ENCODE measurements at places on chromosomes 3 and 15. TPM values are rescaled to one million over a fixed set of nuclear protein-coding genes. Genes with fewer than 3 reads are reported as not detected.

GRCh38 chr3:69745505-69745904 is 6.2 kb downstream of the MITF start:
- H3K27ac ChIP-seq: no peak overlapping the region
- H3K4me1 ChIP-seq: no peaks in the 10 kb centered on the region
- no peaks in the 10 kb centered on the region for H3K36me3 ChIP-seq
- H3K4me3 ChIP-seq: no peak overlapping the region

DNA sequence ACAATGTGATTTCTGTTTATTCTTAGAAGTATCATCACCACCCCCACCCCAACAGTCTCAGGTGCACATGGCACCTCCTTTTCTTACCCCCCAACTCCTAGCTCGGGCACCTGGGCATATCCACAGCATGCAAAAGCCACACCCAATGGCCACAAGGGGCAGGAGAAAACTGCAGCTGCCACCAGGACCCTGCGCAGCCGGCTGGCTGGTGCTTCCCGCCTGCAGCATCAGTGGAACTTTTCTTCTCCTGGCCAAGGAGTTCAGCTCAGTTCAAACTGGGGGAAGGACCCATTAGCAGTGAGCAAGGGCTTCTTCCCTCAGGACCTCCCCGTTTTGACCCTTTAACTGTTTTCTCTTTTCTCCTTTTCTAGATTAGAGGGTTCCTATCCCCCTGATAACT is 44.8 kb downstream of the TM4SF18 start:
- H3K4me1 ChIP-seq: no peaks in the 10 kb centered on the region
- H3K4me3 ChIP-seq: no peak overlapping the region
- no peaks in the 10 kb centered on the region for H3K27me3 ChIP-seq
- H3K36me3 ChIP-seq: no peaks in the 10 kb centered on the region
- no peak for DNase-seq

- H3K27me3 ChIP-seq: peaks cover 2% of the 10 kb centered on the region
- no peaks in the 10 kb centered on the region for H3K4me1 ChIP-seq
- H3K36me3 ChIP-seq: no peaks in the 10 kb centered on the region
- no peak overlapping the region for H3K4me3 ChIP-seq
- no peak for DNase-seq
- no peak overlapping the region for H3K27ac ChIP-seq
Observed at GRCh38 chr3:133230195-133230594, 169.7 kb upstream of the BFSP2 start.

DNA sequence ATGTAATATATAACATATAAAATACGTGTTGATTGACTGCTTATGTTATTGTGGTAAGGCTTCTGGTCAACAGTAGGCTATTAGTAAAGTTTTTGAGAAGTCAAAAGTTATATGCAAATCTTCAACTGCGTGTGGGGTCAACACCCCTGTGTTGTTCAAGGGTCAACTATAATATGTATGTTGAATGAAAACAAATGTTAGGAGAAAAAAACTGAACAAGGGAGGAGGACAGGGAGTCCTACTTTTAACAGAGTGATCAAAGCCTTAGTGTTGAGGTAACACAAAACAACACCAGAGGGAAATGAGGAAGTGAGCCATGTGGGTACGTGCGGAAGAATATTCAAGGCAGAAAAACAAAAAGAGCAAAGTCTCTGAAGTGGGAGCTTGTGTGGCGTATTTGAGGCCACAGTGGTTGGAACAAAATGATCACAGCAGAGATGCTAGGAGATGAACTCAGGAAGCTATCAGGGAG is 62.5 kb downstream of the SFMBT1 start:
- peak overlapping the region; percentile 57 for H3K27ac ChIP-seq
- peaks cover 19% of the 10 kb centered on the region for H3K4me1 ChIP-seq
- H3K27me3 ChIP-seq: no peaks in the 10 kb centered on the region
- no peaks in the 10 kb centered on the region for H3K36me3 ChIP-seq
- H3K4me3 ChIP-seq: peak overlapping the region; percentile 65

The PCLAF gene
- total RNA-seq: 1.0 TPM
